SIG-M5 (cell line): ENCODE measurements at places on chromosomes 1 and 21.

GRCh38 chr1:72034827-72035226, 247.5 kb downstream of the NEGR1 start:
- DNase-seq = no peak

DNA sequence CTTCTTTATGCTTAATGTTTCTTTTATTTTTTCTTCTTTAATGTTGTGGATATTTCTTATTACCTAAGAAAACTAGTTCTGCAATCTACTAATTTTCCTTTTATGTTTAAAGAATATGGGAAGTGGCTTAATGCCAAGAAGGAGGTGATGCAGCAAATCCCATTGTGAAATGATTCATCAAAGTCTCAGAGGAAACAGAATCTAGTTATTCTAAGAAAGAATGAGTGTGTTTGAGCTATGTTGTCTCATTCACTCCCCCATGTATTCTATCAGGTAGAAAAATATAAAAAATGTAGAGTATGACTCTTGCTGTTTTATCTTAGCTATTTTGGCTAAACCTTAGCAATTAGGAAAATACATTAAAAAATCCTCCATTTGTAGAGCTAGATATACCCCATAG, 659.9 kb upstream of the RGS18 start:
- DNase-seq = no peak

DNA sequence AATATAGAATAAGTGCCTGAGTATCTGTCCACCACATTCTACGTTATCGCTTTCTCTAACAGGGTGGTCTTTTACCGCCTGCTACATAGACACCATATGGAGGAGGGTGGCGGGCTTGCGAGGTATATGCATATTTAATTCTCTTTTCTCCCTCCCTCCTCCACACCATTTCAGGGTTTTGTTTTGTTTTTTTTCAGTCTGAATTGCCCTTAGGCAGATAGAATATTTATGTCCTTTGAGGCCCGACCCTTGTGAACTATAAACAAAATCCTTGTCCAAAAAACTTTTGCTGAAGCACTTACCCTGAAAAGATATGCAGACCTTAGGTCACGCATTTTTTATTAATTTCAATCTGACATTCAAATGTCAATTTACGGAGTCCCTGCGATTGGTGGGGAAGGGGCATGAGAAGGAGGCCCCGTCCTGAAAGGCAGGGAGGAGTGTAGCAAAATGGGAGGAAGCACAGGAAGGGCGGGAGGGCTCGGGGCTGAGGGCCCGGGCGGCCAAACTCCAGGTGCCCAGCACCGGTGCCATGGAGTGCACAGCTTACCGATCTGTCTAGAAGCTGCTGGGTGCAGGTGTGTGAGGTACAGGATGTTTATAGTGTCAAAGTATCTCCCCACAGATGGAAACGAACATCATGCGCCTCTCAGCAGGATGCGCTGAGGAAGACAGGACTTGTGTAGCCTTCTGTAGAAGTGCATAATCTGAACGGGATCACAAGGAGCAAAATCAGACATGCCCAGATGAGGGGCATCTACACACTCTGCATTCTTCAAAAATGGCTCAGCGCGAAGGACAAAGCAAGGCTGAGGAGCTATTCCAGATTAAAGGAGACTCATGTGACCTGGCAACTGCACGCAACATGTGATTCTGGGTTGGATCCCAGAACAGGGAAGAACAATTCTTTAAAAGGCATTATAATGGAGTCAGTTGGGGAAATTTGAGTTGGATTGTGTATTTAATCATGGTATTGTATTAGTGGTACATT, 68.8 kb upstream of the LYST start:
- DNase-seq = no peak

DNA sequence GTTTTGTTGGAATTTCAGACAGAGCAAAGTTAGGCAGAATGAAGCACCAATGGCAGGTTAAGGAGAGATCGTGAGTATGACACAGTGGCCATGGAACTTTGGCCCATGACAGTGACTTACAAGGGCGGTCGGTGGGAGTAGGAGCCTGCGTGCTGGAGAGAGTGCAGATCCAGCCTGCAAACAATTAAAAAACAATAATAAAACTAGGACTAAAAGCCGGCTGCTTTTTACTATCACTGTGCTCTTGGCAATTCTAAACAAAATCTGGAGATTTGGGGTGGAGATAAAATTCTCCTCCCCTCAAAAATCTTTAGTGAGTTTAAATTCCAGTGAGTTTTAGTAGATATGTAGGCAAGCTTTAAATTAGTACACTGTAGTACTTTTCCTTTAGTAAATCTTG, 96.9 kb downstream of the DHRS3 start:
- no peak for DNase-seq

DNA sequence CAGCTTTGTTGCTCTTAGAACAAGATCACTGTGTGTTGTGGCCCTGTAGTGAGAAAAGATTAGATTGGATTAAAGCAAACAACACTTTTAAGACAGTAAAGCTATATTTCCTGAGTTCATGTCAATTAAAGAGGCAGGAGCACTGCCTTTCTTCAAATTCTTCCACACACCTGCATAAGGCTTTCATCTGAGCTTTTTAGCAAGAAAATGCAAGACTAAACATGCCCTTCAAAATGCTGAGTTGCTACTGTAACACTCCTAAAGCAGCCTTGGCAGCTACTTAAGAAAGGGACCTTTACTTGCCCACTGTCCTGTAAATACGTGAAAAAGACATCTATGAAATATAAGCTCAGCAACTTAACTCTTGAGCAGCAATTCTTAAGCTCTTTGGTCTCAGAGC, 11.8 kb downstream of the DPH5 start:
- no peak for DNase-seq
